T-helper 2 cell treated with Interferon-gamma antibody and Interleukin-4, amounts not matched to agents 5 μg/mL and 100 μg/mL, for 36 hours (primary cell): ENCODE measurements at places on chromosomes 1 and 21.

GRCh38 chr1:73998348-73998959 is 199.5 kb downstream of the LRRIQ3 start:
- no peak for DNase-seq

GRCh38 chr1:236072001-236072400 is 7.1 kb upstream of the NID1 start:
- no peak for DNase-seq

DNA sequence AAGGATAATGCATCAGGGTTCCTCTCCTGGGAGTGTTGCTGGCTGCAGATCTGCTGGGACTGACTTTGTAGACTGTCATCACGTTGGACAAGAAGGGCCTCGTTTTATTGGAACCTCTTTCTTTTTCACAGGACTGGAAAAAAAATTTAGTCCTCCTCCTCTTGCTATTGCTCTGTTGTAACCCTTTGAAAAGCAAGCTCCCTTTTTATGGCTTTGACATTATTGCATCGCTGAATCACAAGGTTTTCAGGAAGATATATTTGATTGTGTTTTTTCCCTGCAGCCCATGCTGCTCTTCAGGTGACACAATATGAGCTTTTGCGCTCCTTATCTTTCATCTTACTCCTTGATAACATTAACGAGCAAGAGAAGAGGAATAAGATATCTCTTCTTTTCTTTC is 290.9 kb downstream of the CAMTA1 start:
- no peak for DNase-seq

DNA sequence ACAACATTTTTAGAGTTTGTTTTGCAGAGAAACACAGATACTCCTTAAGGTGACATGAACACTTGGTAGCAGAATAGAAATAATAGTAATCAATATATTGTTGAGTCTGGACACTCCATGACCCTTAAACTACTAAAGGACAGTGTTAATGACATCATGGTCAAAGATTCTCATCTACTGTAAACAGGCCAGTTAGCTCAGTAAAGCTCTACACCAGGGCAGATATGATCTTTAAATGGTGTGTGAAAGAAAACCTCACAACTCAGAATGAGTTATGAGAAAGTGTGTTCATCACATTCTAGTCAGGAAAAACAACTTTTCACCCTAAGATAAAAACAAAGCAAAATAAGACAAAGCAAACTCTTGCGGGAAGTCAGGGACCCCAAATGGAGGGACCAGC is 58.1 kb upstream of the ADAMTS5 start:
- DNase-seq = no peak

DNA sequence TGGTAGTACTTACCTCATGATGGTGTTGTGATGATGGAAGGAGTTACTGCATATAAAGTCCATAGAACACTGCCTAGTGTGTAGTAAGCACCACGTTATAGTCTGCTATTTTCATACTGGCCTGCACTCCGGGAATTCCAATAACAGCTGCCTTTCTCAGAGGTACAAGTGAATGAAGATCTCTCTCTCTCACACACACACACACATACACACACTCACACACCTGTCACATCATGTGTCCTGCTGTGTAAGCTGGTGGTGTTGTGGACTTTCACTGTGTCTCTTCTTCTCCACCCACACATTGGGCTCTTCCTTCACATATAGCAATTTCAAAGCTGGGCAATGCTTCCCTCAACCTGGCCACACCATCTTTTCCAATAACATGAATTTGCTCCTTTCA is 33.4 kb upstream of the ST6GALNAC5 start:
- DNase-seq = no peak

DNA sequence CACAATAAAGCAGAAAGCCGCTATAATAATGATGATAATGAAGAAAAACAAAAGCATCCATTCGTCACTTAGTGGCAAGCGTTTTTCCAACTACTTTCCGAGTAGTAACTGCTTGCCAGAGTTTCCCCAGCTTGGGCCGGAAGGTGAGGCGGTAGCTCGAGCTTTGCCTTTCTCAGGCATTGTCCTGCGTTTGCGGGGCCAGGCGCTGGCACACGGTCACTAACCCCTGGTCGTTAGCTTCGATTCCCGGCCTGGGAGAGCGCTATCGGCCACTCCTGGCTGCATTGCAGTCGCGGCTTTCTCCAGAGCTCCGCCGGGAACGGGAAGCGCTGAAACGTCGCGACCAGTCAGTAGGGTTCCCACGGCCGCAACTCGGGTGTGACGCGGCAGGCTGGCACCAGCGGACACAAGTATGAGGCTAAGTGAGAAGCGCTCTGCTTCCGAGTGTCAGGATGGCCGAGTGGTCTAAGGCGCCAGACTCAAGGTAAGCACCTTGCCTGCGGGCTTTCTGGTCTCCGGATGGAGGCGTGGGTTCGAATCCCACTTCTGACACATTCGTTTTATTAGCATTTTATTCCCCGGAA is 14.6 kb upstream of the ZNF692 start:
- peak; percentile 94 for DNase-seq

DNA sequence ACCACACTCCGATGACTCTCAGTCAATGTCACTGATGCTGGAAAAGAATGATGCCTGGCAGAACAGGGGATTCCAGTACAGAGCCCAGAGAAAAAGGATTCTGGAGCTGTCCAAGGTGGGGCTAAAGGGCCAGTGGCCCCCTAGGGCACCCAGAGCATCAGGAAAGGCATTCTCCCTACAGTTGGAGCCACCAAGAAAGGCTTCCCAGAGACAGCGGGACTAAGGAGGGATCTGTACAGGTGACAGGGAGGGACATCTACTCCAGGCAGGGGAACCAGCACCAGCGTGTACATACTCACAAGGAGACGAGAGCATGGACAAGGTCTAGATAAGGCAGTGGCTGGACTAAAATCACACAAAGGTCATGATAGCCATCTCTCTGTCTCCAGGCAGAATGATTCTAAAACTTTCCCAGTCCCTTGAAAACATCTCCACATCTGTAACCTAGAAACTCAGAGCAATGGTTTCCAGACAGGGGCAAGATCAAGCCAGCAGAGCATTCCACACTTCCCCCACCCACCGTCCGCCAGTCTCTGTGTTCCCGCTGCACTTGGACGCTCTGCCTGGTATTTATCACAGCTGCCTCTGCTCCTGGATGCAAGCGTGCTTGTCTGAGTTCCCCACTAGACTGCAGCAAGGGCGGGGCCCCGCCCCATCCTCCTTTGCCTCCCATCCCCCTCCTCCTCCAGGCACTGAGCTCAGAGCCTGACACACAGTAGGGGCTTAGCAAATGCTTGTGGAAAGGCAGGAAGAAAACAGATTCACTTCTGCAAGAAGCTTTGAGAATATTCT is 111.6 kb upstream of the ZC3H12A start:
- no peak for DNase-seq

GRCh38 chr1:53183095-53183990 is 13.3 kb upstream of the CPT2 start:
- DNase-seq = no peak

DNA sequence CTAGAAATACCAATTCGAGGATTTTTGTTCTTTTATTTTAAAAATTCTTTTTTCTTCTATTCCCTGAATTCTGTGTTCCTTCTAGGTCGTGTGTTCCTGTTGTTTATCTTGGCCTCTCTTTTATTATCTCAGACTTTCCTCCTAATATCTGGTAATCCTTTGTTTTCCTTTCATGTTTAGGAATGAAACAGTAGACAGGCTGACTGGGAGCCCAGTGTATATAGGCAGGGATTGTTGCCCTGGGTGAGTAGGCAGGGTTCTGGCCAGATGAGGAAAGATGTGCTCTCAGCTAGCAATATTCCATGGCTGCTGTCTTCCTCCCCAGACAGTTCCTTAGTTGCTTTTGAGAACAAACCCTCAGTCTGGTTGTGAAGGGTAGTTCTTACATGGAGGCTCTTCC is 161.8 kb upstream of the PDE4B start:
- no peak for DNase-seq
